Activated naive CD8-positive, alpha-beta T cell treated with anti-CD3 and anti-CD28 coated beads for 36 hours (primary cell): ENCODE measurements at places on chromosomes 11 and 22. TPM values are rescaled to one million over a fixed set of nuclear protein-coding genes. Genes with fewer than 3 reads are reported as not detected.

DNA sequence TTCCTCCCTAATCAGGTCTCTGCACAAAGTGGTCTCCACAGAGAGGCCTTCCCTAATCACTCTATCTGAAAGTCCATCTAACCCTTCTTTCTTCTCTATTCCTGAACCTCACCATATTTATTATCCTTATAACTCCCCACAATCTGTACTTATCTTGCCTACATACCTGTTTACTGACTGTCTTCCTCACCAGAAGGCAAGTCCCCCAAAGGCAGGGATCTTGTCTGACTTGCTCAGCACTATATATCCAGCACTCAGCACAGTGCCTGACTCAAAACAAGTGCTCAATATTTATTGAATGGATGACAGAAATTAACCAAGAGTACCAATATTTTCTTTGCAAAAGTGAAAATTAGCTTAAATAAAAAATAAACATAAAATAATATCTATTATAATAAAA is 5.5 kb downstream of the DCUN1D5 start:
- H3K4me1 ChIP-seq: peaks cover 25% of the 10 kb centered on the region
- peak overlapping the region; percentile 50 for H3K27ac ChIP-seq
- no peaks in the 10 kb centered on the region for H3K27me3 ChIP-seq
- peaks cover 27% of the 10 kb centered on the region for H3K36me3 ChIP-seq

DNA sequence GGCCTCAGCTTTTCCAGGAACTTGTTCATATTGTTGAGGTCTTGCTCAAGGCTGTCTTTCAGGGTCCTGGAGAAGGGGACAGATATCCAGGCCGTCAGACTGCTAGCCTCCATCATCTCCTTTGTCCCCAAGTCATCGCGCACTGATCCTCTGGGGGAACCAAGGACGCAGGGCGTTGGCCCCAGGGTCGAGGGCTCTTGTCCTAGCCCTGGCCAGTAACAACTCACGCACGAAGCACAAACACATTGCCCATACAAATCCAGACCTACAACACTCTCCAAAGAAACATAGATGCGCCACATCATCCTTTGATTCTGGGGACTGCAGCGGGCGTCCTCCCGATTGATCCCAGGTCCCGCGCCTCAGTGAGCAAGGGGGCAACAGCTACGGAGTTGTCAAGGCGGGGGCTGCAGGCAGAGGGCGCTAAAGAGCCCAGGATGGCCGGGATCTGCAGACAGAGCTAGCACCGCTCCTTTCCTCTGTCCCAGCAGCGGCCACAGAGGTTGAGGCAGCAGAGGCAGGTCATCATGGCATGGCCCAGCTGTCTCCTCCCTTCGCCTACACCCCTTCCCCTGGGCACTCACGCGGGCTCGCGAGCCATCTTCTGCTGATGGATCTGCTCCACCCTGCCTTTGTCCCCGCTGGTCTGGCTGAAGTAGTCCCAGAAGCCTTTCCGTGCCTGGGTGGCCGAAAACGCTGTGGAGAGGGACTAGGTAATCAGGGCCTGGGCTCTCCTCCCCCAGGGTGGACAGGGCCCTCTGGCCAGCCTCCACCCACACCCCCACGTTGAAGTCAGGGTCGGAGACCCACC is 472 bp downstream of the APOA5 start:
- H3K4me3 ChIP-seq: no peak overlapping the region
- peak; percentile 79 for DNase-seq
- H3K36me3 ChIP-seq: peaks cover 8% of the 10 kb centered on the region
- peaks cover 21% of the 10 kb centered on the region for H3K4me1 ChIP-seq

GRCh38 chr11:119366690-119367620 is 14.5 kb downstream of the USP2 start:
- H3K4me1 ChIP-seq: peaks cover 5% of the 10 kb centered on the region
- no peaks in the 10 kb centered on the region for H3K36me3 ChIP-seq
- H3K27ac ChIP-seq: no peak overlapping the region
- H3K4me3 ChIP-seq: no peak overlapping the region

DNA sequence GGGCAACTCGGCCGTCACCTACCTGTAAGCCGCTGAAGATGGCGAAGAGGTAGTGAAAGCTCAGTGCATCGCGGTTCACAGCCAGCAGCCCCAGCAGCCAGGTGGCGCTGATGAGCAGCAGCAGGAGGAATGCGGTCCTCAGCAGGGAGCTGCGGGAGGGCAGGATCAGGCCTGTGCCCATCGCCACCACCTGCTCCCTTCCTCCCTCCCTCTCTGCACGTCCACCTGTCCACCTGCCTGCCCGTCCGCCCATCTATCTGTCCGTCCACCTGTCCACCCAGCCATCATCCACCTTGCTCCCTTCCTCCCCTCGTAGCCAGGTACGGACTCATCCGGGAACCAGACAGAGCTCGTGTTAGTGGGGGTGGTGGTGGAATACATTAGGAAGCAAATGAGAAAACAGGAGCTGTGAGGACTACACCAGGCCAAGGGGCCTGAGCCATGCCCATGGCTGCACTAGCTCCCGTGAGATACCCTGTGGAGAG is 32.2 kb downstream of the TRMU start:
- H3K27me3 ChIP-seq: peaks cover 13% of the 10 kb centered on the region
- no peak overlapping the region for H3K27ac ChIP-seq
- H3K4me1 ChIP-seq: peaks cover 19% of the 10 kb centered on the region
- H3K36me3 ChIP-seq: no peaks in the 10 kb centered on the region
- H3K4me3 ChIP-seq: no peak overlapping the region

- no peaks in the 10 kb centered on the region for H3K36me3 ChIP-seq
- H3K4me1 ChIP-seq: no peaks in the 10 kb centered on the region
- DNase-seq: no peak
- H3K27me3 ChIP-seq: peaks cover 5% of the 10 kb centered on the region
- H3K27ac ChIP-seq: no peak overlapping the region
- H3K4me3 ChIP-seq: no peak overlapping the region
Observed at GRCh38 chr22:48403521-48404403, 1423.9 kb downstream of the BRD1 start.

Gene SLC22A9
- total RNA-seq: not detected

- H3K4me1 ChIP-seq: no peaks in the 10 kb centered on the region
- no peak overlapping the region for H3K4me3 ChIP-seq
- no peak for DNase-seq
- H3K27me3 ChIP-seq: no peaks in the 10 kb centered on the region
- H3K27ac ChIP-seq: no peak overlapping the region
Observed at GRCh38 chr11:73019996-73020395, 122.1 kb downstream of the FCHSD2 start.

DNA sequence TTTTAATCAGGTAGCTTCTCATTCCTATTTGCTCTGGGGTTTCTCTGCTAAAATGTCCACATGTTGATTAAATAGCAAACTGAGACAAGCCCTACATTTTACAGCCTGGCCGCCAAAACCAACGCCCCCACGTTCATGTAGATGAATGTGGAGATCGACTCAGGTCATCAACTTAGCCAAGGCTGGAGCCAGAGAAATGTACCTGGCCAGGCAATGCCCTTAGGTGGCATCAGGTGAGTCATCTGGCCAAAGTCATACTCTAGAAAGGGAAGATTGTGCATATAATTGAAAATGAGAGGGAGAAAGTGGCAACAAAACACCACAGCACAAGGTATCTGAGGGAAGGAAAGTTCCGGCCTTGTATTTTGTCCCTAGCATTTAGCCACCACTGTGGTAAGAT is 37.1 kb upstream of the CCDC89 start:
- no peak overlapping the region for H3K27ac ChIP-seq
- DNase-seq: no peak
- no peaks in the 10 kb centered on the region for H3K4me1 ChIP-seq
- H3K4me3 ChIP-seq: no peak overlapping the region
- H3K36me3 ChIP-seq: peaks cover 9% of the 10 kb centered on the region
